ENCODE measurements at places on chromosomes 7 and 10.

DNA sequence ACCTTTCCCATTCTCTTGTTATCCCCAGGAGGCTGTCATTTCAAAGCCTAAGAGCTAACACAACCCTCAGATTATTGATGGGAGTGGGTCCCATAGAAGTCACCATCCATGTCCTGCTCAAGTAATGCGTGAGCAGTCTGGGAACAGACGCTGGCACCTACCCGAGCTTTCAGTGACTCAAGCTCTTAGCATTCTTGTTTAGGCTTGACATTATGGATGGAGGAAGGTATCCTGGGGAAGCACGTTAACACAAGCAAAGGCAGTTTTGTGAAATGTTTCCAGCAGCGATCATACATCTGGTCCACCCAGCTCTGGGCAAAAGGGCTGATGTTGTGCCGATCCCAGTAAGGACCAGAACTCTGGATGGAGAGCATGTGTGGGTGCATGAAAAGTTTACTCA, 30.0 kb upstream of the AUTS2 start:
- no peak for DNase-seq

DNA sequence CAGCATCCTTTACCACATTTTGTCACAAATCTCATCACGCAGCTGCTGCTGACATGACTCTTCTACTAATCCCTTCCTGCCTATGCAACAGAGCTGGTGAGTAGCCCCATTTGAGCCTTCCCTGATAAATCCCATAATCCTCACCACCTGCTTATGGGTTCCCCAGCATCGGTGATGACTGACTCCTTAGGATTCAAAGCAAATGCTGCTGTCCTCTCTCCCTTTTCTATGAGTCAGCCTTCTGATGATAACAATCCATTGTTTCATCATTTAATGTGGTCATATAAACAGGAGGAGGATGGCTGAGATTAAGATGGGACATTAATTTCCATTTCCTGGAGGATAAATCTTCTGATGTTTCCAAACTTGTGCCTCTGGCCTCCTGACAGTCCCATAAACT, 73.4 kb downstream of the SORCS1 start:
- DNase-seq = no peak

- no peak for DNase-seq
These were observed 81.4 kb downstream of the ABI1 start for GRCh38 chr10:26779176-26779860.

DNA sequence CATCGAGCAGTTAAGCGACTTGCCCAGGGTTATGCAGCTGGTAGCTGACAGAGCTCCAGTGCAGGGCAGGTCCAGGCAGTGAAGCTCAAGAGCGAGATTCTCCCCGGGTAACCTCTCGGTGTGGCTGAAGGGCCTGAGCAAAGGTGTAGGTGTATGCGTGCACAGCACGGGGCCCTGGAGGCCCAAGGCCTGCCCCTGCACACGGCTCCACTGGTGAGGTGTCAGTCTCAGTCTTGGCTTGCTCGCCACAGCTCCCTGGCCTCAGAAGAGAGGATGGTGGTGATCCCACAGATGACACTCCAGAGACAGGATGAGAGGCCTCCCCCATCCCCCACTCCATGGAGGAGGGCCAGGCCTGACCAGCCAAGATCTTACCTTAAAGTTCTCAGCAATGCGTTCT, 12.0 kb downstream of the AKR1B1 start:
- no peak for DNase-seq

- no peak for DNase-seq
These were observed 111.3 kb downstream of the ITGB8 start for GRCh38 chr7:20441991-20442441.

DNA sequence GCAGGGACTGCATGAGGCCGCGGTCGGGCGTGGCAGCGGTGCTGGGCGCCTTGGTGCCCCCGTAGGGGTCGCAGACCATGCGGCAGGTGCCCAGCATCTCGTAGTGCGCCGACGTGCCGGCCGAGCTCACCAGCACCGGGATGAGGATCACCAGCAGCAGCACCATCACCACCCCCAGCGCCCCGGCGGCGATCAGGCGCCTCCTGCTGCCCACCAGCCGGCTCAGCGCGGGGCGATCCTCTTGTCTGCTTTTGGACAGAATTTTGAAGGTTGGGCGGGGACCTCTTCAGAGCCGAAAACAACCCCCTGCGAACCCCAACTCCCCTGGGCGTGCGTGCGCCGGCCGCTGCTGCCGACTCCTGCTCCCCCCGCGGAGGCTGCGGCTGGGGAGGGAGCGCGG, 779 bp downstream of the C1QL3 start:
- DNase-seq = peak; percentile 5

DNA sequence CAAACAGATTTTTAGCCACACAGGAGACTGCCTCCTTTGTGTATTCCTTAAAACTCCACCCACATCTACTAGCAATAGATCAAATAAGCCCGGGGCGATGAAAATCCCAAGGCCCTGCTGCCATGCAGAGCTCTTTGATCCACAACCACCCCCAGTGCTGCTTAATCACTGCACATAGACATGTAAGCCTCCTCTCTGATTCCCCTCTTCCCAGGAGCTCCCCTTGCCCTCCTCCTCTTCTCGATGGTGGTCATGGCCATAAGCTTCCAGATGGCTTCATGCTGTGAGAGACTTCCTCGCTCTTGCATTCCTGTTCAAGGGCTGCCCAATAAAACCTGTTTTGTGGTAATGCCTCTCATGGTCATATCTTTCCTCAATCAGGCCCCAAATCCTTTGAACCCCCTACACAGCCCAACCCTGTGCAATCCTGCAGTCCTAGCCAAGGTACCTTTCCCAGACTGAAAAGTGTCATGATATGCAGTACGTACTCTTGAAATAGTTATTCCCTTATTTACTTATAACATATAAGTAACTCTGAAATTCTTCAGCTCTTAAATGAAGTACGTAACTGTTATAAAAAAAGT, 158.5 kb downstream of the CACNA2D1 start:
- DNase-seq = peak; percentile 75

- no peak for DNase-seq
These were observed 116.8 kb downstream of the CPED1 start for GRCh38 chr7:121105262-121105661.

- no peak for DNase-seq
These were observed 80.0 kb upstream of the STEAP4 start for GRCh38 chr7:88386665-88387156.

GRCh38 chr10:121148921-121149320, 297.8 kb downstream of the WDR11 start:
- no peak for DNase-seq

Measured in fibroblast of skin of right quadriceps (primary cell).